Osteocyte (in vitro differentiated cells): ENCODE measurements at places on chromosomes 6 and 20. TPM values are rescaled to one million over a fixed set of nuclear protein-coding genes. Genes with fewer than 3 reads are reported as not detected.
A peak's percentile ranks its signal among the peaks of the same experiment; 100 is the strongest.

GRCh38 chr6:25862199-25862598, 11.8 kb downstream of the SLC17A3 start:
- no peak for DNase-seq

DNA sequence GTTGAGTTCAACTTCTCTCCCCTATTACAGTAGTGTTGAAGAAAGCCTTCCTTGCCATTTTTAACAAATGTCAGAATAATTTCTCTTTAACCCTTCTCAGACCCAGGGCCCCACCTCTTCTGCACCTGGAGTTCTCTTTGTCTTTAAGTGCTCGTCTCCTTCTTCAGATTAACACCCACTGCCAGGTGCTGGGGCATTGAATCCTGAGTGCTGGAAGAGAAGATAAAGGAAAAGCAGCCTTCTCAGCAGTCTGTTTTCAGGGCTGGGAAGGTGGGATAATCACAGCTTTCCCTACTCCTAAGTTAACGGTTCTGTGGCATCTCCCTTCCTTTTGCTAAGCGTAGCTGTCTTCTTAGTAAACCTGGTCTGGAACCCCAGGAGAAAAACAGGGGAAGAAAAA, 114.6 kb upstream of the TAB2 start:
- no peak for DNase-seq

GRCh38 chr6:137102851-137103492, 58.2 kb upstream of the IL20RA start:
- no peak for DNase-seq

DNA sequence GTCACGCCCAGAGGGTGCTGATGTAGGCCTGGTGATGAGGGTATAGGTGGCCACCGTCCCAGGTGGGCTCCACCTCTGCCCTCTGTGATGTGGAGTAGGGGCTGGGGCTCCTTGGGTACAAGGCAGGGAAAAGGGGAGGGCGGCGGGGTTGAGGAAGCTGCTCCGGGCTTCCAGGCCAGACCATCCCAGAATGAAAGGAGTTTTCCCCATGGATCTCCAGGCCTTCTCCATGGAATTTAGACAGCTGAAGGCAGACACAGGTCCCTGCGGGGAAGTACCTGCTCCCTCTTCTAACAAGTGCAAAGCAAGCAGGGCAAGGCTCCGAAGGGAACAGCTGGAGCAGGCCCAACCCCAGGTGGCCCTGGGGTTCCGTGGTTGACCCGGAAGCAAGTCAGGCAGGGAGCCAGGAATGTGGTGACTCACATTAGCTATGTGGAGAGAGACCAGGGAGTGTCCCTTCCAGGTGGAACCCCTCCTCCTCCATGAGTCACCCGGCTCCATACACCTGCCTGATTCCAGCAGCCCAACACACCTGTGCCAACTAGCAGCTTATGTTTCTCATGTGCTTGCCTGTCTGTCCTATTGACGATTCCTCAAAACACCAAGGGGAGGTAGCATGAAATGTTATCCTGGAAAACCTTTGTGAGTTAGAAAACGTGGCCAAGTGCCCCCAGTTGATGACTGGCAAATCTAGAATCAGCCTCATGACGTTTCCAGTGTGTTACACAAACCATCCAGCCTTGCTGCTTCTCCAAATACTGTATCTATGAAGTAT, 59.7 kb upstream of the SNX9 start:
- peak; percentile 77 for DNase-seq

GRCh38 chr6:170441316-170441715, 111.8 kb downstream of the PSMB1 start:
- DNase-seq: peak; percentile 21

DNA sequence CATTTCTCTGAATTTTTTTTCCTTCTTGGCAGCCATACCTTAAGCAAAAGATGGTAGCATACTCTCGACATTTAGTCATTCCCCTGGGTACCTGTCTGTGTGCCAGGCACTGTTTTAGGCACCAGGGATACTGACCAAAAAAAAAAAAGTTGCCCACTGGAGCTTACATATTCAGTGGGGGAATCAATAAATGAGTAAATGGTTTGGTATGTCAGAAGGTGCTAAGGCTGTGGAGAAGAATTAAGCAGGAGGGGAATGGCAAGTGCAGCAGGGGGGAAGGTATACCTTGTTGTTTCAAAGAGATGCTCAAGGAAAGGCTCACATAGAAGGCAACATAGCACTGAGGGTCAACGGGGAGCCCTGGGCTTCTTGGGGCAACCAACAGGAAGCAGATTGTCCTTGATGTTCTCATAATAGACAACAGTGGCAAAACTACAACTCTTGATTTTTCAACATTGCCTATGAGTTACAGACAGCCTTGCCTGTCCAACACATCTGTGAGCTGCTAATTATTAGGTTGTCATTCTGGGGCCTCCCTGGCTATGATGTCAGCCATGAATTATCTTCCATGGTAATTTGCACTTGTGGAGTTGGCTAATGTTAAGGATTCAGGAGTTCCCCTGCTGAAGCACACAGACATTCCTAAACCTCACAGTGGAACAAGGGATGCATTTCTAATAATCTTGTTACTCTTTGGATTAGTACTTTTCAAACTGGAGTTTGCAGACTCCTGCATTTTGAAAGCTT, 19.6 kb downstream of the NT5E start:
- DNase-seq: no peak

DNA sequence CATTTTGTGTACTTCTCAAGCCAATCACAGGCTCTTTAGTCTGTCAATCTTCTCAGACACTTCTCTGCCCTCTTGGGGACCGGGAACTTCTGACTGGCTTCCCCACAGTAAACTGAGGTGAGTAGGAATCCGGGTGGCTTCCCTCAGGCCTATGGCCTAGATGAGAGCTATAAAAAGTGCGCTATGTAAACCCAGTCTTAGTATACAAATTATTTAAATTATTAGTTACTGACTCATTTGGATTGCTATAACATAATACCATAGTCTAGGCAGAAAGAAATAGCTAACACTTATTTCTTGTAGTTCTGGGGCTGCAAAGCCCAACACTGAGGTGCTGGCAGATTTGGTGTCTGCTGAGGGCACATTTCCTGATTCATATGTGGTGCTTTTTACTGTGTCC, 109.2 kb upstream of the MCHR2 start:
- DNase-seq: no peak

DNA sequence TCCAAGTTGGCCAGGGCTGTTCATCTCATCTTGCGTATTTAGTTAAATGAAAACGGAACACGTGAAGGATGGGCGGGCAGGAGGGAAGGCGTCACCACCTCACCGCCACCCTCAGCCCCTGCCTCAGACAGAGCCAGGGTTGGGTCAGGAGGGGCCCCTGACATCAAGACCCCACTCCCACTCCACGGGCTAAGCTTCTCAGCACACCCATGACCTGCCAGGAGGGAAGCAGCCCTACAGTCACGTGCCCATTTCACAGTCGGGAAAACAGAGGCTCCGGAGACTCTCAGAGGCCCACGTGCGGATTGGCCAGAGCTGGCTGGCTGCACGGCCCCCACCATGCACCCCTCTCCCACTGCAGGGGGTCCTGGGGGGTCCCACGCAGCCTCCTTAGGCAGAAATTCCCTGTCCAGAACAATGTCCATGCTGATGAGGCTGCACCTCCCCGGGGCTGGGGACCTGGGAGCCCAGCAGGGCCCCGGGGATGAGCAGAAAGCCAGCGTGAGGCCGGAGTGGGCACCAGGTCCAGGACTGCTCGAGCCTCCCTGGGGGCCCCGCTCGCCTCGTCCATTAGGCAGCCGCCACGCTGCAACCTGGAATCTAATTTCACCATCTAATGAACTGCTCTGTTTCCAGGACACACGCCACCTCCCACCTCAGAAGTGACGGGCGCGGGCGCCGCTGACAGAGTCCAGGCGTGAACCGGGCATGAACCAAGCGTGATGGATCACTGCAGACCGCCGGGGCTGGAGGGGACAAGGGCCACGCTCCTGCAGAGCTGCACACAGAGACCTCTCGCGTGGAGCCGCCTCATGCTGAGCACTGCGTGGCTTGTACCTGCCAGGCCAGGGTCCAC, 15.8 kb downstream of the KCNQ2 start:
- DNase-seq: no peak

- no peak for DNase-seq
Measured at GRCh38 chr6:83474309-83474708, 38.0 kb upstream of the PRSS35 start.

DNA sequence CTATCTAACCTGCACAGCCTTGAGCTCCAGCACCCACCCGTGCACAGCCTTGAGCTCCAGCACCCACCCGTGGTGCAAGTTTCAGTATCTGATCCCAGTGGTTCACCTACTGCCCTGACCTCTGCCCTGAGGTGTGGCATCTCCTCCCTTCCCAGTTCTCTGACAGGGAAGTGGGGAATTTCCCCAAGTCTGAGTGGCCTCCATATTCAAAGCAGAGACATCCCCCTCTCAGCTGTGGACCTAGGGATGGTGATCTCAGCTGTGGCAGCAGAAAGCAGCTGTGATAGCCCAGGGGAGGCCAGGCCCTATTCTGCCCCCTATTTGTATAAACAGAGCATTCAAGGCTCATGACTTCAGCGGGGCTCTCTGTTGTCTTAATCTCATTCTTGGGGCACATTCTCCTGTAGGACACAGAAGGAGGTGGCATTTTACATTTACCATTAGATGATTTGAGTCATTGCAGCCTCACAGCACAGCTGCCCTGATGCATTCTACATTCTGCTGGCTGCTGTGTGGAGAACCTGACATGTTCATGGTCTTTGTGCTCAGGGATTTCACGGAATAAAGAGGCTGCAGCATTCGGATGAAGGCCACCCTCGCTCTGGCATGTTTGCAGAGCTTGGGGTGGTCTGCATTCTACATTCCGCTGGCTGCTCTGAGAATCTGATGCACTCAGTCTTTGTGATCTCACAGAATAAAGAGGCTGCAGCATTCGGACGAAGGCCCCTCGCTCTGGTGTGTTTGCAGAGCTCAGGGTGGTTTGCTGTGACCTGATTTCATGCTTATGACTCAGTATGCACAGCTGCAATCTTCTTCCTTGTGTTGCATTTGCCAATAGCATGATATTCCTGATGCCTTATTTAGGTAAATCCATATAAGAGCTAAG, 16.9 kb downstream of the GPR31 start:
- no peak for DNase-seq

GRCh38 chr6:154555073-154555677, 44.7 kb upstream of the CNKSR3 start:
- DNase-seq: no peak

DNA sequence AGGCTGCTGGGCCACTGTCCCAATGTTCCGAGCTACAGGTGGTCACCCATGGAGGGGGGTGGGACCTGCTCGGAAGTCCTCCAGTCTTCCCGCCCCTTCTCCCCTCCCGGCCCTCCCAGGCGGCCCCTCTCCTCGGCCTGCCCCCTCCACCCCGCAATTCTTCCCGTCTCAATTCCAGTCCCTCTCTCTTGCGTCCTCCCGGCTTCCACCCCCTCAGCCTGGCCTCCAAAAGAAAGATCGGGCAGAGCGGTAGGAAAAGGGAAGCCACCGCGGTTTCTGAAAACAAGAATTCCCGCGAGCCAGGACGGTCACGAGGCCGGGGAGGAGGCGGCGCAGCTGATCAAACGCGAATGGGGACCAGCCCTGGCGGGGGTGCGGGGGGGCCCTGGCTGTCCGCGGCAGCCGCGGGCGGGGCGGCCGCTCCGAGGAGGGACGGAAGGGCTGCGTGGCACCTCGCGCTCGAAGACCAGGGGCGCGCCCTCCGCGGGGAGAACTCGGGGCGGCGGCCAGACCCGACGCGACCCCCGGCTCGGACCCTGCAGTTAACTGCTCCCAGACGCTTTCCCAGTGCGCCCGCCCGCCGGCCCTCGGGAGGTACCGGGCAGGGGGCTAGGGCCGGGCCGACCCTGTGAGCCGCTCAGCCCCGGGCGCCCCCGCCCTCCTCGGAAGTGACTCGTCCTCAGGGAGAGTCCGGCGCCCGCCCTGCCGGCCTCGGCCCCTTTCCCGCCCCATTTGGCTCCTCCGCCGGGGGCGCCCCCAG, 1.0 kb downstream of the PXDC1 start:
- DNase-seq: peak; percentile 89

DNA sequence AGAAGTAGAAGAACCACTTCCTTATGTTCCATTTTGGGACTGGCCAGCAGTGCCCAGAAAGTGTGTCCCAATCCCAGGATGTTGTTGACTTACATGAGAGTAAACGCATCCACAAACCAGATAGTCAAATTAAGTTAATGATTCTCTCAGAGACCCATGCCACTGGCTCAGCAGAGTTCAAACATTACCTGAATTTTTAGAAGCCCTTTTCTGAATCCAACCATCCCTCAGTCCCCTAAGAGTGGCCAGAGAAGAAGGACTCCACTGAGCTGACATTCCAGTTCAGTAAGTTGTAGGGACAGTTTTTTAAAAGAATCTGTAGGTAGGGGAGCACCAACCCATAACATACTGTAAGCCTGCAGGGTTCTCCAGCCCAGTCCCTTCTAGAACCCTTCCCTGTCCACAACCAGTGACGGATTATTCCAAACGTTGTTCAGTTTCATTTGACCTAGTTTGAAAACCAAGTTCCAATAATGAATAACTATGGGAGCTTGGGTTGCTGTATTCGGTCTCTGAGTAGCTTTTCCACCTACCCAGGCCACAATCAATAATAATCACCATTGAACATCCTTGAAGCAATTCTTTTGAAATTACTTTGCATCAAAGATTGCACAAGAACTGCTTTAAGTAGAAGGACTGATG, 153.0 kb downstream of the LPA start:
- no peak for DNase-seq

- no peak for DNase-seq
Measured at GRCh38 chr20:48231253-48231930, 446.1 kb upstream of the SULF2 start.

The SLC17A9 gene
- not detected in 2 replicates for total RNA-seq

The PRPH2 gene
- not detected in 2 replicates for total RNA-seq

The SGK2 gene
- total RNA-seq: 0.52 and 2.5 TPM in 2 replicates

The GPR6 gene
- total RNA-seq: not detected in 2 replicates

The SAMD5 gene
- 15.8 and 18.6 TPM in 2 replicates for total RNA-seq

The ASIP gene
- not detected in 2 replicates for total RNA-seq
